SJCRH30 (cell line): ENCODE measurements at places on chromosomes 1 and 21.

DNA sequence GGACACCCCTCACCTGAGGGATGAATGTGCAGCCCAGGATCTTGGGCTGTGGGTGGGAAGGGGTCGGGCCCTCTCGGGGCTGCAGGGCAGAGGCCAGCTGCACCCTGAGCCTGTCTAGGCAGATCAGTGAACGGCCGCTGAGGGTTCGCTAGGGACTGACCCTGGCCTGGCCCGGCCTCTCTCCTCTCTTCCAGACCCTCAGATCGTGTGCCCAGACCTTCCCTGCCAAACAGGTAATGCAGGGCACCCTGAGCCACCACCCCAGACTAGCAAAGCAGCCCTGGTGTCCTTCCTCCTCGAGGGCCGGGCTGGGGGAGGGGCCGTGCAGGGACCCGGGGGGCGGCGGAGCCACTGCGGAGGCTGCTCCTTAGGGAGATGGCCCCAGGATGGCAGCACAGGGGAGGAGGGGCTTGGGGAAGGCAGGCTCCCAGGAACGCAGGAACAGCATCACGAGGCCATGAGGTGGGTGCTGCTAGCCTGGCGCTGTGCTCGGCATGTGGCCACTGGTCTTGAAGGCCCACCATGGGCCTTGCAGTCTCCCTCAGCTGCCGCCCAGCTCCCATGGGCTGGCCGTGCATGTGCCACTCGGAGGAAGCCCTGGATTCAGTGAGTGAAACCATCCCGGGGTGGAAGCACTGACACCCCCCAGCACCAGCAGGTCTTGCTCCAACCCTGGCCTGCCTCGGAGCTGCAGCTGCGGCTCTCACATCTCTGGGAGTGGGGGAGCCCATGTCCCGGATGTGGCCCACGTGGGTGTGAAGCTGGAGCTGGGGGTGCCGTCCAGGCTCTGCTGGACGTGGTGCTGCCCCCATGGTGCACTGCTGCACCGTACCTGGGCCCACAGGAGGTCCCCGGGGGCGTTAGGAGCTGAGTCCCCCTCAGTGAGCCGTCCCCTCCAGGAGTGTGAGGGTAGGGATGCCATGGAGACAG is 28.7 kb downstream of the COL6A2 start:
- no peak for DNase-seq

DNA sequence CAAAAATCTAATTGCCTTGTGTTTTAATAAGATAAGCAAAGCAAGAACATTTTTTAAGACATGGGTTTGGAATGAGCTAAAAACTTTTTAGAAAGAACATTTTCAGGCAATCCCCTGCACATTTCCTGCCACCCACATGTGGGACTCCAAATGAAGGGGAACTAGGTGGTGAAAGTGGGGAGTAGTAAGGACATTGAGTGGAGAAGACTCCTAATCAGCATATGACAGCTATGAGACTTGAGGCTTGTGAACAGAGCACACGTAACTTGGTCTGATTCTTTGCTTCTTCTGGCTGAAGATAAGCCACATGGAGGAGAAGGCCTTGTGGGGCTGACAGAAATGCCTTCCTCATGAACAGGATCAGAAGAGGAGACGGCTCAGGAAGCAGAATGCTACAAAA is 50.3 kb downstream of the FCER1A start:
- no peak for DNase-seq

DNA sequence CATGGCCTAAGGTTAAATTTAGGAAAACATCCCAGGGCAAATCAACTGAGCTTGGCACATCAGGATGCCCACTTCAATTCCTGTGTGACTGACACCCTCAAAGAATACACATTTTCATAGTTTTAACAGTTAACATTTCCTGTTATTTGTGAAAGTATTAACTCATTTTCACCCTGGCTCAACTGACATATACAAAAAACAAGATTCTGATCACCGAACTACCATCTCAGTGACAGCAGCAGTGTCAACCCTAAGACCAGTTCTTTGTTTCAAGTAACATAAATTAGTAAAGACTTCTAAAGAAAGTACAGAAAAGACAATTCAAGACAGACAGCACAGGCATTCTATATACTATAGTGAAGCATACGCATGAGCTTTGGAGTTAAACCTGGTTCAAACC is 69.0 kb upstream of the SDC3 start:
- DNase-seq = no peak

DNA sequence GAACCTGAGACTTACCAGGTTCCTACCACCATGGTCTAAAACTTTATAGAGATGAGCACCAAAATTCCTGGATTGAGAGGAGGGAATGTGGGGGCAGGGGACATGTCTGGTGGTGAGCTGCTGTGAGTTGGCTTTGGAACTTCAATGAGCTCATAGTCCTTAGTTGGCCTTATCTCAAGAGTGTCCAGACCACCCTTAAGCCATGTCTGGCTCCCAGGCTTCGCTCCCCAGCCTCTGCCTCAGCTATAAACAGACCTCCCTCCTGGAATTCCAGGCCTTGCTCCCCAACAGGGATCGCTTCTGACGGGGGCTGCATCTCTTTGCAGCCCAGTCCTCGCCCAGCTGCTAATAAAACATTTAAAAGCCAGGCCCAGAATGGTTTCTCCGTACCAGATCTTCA is 19.5 kb downstream of the ATF3 start:
- DNase-seq = no peak

- no peak for DNase-seq
Measured at GRCh38 chr1:232579466-232579865, 50.5 kb downstream of the SIPA1L2 start.

- no peak for DNase-seq
Measured at GRCh38 chr1:21926814-21927532, 10.1 kb downstream of the HSPG2 start.

DNA sequence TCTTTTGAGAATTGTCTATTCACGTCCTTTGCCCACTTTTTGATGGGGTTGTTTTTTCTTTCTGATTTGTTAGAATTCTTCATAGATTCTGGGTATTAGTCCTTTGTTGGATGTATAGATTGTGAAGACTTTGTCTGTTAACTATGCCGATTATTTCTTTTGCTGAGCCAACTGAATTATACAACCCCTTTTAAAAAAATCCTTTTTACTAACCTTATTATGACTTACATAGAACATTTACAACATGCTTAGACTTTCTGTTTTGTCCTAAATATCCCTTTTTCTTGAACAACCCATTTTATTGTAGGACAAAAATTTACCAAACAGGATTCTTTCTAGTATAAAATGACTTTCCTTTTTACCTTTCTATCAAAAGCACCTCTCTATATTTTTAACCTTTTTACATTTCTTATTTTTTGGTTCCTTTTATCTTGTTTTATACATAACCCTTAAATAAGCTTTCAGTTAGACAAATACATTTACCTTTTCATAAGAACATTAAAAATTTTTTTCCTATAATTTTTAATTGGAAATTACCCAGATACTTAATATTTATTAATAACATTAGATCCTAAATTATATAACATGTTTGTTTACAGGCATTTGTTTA is 70.4 kb upstream of the TTLL7 start:
- DNase-seq = no peak

GRCh38 chr1:51019811-51020210 is 49.8 kb downstream of the CDKN2C start:
- DNase-seq = no peak

DNA sequence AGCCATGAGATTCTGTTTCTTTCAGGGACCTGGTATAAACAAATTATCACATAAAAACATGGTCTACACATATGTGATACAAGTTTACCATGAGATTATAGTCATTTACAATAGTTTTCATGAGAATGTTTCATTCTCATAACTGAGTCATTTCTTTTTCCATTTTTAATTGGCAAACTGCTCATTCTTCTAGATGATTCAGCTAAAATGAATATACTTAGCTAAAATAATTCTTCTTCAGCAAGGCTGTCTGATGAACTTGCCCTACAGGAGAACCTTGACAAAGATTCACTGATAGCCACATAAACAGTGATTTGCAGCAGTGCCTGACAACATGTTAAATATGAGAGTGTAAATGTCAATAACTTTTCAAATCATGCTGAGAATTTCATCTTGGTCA is 253.2 kb downstream of the FMN2 start:
- DNase-seq = no peak

- no peak for DNase-seq
Measured at GRCh38 chr1:47724432-47724999, 272.7 kb downstream of the TRABD2B start.

DNA sequence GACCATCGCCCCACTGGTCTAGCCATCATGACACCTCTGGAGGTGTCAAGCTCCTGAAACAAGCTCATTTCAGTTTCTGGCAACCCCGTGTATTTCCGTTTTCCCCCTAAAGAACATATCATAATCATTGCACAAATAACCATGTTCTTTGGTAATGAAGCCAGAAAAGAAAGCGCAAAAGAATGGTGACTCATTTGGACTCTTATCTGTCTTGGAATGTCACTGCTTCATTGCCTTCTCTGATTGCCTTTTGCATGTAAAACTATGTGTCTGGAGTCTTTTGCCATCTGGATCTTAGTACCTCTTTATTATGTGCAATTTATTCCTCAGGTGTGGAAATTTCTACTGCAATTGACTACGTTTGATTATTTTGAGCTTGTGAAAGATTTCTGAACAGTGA is 110.5 kb downstream of the COLGALT2 start:
- DNase-seq = no peak

DNA sequence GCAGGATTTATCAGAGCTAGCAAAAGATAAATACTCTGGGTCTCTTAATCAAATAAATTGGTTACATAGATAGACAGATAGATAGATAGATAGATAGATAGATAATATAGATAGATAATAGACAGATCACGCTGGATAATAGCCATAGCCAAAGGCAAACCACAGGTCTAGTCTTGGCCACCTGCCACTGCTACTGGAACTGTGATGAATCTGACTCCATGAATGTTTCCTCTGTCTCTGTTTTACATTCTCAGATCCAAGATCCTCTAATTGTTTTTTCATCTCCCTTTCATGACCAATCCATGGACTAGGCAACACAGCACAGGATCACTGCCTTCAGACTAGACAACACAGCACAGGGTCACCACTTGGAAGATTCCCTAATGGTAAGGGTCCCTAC is 444.7 kb upstream of the NFIA start:
- DNase-seq = peak; percentile 68

DNA sequence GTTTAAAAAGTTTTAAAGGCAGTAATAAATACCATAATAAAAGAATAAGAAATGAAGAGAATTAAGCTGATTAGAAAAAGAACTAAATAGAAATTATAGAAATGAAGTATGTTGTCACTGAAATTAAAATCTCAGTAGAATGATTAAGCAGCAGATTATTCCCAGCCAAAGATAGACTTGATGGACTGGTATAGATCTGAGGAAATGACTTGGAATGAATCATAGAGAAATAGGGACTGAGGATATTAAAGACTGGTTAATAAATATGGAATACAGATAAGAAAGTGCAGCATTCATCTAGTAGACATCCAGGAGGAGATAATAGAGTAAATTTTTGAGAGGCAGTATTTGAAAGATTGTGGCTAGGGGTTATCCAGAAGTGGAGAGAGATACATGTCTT is 28.7 kb downstream of the MARK1 start:
- DNase-seq = no peak

- DNase-seq = peak; percentile 86
Measured at GRCh38 chr1:183191833-183192232, 5.8 kb downstream of the LAMC2 start.

DNA sequence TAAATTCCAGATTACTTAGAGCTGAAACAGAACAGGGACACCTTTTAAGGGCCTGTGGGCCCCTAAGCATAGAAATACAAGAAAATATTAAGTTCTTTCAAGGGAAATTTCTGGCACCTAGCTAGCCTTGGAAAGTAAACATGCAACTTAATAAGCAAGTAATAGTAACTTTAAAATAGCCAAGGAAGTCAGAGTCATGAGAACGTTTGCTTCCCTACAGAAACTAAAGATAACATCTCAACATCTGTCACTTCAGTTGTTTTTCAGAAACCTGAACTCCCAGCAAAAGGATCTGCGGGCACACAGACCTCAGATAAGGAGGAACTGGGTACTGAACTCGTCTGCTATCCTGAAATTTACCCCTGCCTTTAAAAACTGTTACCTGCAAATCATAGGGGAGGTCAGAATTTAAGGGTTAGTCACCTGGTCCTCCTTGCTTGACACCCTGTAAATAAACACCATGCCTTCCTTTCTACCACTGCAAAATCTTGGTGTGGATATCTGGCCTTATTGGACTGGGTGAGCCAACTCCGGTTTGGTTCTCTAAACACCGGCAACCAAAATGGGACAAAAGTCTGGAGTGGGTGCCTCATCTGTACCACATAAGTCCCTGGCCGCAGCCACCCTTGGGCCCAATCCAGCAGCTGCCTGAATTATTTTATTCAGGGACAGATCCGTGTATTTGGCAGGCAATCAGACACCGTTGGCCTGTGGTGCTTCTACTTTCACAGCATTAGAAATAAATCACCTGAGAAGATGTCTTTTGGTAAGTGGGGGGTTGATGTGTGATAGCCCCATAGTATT is 27.9 kb downstream of the NRDC start:
- DNase-seq = no peak

DNA sequence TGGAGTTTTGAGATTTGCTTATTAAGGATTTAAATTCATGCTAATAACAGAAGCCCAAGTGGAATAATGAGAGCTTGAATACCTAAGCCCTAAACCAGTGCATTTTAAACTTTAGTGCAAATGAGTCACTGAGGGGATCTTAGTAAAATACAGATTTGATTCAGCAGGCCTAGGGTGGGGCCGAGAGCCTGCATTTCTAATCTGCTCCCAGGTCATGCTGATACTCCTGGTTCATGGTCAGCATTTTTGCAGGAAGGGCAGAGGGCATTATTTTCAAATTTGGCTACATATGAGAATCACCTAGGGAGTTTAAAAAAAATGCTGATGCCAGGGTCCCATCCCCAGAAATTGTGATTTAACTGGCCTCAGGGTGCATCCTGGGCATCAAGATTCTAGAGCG is 39.3 kb downstream of the DNTTIP2 start:
- no peak for DNase-seq

DNA sequence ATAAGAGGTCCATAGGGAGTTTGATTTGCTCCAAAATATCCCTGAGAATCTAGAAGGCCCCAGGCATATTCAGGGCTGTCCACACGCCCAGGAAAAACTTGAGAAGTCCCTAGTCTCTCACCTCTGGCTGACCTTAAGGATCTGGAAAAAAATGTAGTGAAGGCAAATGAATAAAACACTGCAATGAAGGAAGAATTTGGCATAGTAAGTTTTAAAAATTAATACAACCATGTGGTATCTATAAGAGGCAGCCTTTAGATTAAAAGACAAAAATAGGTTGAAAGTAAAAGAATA is 91.3 kb downstream of the COLGALT2 start:
- DNase-seq = no peak

DNA sequence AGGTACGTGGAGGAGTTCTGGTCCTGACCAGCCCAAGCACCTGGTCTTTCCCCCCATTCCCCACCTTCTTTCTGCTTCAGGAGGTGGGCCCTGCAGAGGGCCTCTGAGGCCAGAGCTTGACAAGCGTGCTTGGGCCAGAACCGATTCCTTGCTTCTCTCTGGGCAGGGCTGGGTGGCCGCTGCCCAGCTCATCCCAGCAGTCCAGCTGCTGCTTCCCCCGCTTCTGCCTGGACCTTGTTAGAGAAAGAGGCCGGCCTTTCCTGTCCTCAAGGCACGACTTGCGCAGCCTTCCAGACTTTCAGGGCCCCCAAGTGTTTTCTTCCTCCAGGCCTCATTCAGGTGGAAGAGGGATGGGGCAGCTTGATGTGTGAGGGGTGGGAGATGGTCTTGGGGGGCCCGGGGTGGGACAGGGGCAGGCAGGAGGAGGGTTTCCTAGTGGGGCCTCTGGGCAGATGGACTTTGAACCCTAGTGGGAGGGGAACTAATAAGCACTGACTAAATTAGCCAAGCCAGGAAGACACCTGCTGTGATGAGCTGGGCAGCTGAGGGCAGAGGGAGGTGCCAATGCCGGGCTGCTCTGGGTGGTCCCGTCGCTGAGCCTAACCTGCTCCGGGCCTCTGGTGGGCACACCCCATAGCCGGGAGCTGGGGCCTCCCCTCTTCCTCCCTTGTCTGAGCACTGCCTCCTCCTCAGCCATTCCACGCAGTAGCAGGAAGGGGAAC is 36.5 kb downstream of the ARHGEF10L start:
- DNase-seq = no peak
